Bone marrow (tissue), 2 donors: ENCODE measurements at places on chromosomes 2 and 18.

DNA sequence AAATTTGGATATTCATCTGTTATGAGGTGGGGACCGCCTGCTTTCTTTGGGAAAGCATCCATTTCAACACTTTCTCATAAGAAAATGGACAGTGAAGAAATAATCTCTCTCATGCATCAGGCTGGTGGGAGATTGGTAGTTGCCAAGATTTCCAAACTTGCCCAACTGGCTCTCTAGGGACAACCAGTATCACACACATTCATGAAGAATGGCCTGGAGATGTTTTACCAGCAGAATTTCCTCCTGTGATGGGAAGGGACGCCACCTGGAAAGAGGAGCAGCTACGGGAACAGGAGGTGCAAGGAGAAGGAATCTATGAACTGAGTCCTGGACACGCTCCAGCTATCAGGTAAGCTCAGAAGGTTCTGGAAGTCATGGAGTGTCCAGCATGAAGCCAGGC, 39.4 kb downstream of the LIPG start:
- DNase-seq = no peak

- no peak for DNase-seq
Measured at GRCh38 chr2:165173215-165173614, 30.6 kb downstream of the SCN3A start.

DNA sequence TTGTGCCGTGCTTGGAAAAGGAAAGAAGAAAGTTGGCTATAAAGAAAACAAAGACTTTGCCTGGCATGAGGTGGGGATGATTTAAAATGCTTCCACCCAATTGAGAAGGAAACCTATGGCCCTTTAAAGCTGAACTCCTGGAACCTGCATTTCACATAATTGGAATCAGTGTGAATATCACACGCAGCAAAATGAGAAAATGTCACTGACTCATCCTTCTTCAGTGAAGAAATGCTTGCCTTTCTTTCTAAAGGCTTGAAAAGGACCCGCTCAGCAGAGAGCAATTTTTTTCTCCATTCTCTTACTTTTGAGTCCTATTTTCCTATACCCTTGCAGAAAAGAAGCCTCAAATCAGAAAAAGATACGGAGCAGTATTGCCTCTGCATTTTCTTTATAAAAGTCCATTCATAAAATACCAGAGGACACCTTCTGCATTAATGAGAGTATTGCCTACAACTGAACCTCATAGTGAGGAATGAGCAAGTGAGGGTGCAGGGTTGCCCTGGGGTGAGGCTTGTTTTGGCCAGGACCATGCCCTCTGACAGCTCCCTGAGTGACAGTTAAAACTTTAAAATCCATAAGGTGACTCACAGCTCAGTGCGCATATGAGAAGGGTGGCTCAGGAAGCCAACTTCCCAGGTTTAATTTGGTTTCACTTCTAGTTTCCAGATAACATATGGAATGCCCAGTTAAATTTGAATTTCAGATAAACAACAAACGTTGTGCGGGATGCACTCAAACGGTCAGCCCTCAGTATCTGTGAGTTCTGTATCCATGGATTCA, 191.9 kb upstream of the GYPC start:
- no peak for DNase-seq

DNA sequence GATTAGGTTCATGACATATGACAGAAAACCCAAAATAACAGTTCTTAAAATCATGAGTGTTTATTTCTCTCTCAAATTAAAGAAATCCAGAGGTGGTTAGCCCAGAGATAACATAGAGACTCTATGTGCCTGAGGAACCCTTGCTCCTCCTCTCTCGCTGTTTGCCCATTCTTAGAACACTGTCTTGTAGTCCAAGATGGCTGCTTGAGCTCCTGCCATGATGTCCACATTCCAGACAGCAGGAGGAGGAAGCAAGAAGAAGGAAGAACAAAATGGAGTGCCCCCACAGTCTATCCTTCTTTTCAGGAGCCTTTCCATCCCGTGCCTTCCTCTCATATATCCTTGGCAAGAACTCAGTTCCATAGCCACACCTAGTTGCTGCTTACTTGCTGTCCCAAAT, 13.9 kb upstream of the ST8SIA5 start:
- no peak for DNase-seq

DNA sequence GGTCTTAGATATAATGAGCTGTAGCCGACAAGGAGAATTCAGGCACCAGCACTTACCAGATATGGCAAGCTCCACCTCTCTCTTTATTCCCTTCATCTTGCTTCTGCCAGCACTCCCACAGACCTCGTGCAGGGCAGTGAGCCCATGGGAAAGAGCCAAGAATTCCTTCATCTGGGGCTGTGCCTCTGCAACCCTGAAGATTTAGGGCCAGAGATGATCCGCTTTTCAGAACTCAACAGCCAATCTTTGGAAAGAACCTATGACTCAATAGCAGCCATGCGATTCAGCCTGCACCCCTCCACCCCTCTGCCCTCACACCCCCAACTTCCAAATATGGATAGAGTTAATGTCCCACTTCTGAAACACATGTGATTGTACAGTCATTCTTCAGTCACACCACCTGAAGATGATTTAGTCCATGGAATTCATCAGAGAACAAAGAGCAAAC, 533.7 kb upstream of the TNP1 start:
- no peak for DNase-seq
